ENCODE measurements at places on chromosomes 2 and 18.

DNA sequence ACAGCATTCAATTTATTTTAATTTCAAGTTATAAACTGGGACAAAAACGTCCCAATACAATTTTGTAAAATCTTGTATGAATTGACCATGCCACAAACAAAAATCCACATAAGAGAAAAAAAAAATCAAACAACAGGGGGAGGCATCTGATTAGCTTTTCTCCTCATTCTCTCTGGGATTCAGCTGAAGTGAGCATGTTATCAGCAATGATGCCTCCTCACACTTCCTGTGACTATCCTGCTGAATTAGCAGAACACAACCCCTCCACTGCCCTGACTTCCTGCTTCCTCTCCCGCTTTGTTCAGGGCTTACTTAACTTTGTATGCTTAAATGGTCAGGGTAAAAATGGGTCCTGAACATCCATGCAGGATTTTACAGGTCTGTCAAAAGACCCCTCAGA, 132.2 kb upstream of the ITGB6 start:
- peak; percentile 36 for DNase-seq

GRCh38 chr2:185456517-185456916, 282.1 kb upstream of the FSIP2 start:
- peak; percentile 14 for DNase-seq

- no peak for DNase-seq
Measured at GRCh38 chr2:149725234-149725633, 137.7 kb upstream of the MMADHC start.

DNA sequence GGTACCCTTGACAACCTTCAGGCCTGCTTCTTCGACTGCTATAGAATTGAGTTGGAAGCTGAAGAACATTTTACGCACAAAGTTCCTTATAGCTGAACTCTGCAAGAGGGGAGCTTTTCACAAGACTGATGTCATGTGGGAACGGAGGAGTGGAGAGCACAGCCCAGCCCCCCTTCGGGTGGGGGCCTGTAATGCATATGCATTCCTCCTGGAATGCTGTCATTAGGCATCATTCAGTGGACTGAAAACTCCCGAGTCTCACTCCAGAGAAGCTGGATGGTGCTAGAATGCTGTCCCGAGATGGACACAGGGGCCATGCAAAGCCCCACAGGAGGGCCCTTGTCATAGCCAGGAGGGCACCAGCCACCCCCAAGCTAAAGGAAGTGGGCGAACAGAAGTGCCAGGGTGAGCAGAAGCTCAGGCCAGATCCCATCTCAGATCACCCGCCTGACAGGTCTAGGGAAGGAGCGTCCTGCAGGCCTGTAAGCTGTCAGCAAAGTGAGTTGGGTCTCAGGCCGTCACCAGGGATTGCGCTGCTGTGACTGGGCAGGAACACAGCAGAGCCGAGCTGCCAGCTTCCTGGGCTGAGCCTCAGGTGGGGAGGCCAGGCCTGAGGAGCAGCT, 43.8 kb upstream of the RBM44 start:
- DNase-seq: no peak

DNA sequence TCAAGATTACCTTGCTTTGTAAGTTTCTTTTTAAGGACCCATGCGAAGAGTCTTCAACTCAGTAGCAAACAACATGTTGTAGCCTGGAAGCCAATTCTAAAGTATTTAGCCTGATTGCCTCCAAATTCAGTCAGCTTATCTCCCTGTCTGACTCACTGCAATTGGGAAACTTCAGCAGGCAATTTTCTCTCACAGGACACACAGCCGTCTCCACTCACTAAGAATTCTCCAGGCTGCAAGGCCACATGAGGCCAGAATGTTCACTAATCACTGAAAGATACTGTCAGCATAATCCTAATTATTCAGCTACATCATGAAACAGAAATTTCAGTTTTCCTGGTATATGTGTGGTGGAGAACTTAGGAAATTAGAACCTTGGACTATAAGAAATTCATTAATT, 78.1 kb upstream of the PDE1A start:
- DNase-seq: peak; percentile 52

- no peak for DNase-seq
Measured at GRCh38 chr2:169072163-169072925, 3.0 kb downstream of the DHRS9 start.

GRCh38 chr18:10852385-10853303, 296.7 kb downstream of the PIEZO2 start:
- DNase-seq: no peak

DNA sequence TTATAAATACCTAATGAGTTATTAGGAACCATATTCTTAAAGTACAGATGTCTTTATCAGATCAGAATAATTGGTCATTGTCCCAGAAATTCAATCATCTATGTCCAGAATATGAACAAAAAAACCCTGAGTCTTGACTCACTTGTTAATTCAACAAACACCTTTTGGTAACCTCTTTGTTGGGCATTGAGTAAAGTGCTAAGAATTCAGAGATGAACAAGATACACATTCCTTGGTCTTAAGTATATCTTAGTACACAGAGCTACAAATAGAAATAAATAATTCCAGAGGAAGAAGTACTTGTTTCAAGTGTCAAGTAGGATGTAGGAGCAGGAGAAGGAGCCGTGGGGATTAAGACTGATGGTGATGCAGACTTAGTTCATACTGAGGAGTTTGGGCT, 798.1 kb downstream of the CPS1 start:
- no peak for DNase-seq

DNA sequence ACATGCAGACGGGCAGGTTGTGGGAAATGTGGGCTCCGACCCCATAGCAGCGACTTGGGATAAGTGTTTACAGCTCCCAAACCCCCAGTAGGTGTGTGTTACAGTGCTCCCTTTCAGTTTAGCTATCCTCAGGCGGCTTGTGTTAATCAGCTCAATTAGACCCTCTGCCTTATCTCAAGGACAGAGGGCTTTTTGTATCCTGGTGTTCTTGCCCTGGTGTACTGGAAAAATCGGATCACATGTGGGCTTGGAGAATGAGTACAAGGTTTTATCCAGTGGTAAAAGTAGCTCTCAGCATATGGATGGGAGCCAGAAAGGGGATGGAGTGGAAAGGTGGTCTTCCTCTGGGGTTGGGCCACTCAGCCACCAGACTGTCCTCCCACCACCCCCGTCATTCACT, 264.7 kb upstream of the SYT4 start:
- no peak for DNase-seq

GRCh38 chr2:18518116-18519111, 42.0 kb downstream of the RDH14 start:
- peak; percentile 61 for DNase-seq

Data from fibroblast of skin of scalp (primary cell).